Tibial nerve (tissue), 4 donors: ENCODE measurements at places on chromosomes 7 and 10.
A peak's percentile ranks its signal among the peaks of the same experiment; 100 is the strongest.

DNA sequence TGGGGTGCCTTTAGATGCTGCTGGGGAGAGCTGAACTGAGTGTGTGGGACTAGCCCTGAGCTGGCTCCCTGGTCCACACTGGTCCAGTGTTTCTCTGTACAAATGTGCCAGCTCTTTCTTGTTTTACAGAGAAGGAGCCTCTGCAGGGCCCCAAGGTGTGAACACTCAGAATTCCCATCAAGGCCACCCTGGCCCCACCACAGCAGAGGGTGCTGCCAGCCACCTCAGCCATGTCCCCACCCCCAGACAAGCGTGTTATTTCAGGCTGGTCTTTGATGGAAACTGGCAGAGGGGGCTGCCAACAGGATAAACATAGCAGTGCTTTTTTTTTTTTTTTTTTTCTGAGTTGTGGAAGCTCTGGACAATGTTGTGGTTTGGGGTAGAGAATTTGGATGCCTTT, 68.5 kb upstream of the LRRC18 start:
- no peaks in the 10 kb centered on the region for H3K4me1 ChIP-seq
- H3K36me3 ChIP-seq: no peaks in the 10 kb centered on the region
- H3K4me3 ChIP-seq: no peak overlapping the region
- no peaks in the 10 kb centered on the region for H3K27me3 ChIP-seq

DNA sequence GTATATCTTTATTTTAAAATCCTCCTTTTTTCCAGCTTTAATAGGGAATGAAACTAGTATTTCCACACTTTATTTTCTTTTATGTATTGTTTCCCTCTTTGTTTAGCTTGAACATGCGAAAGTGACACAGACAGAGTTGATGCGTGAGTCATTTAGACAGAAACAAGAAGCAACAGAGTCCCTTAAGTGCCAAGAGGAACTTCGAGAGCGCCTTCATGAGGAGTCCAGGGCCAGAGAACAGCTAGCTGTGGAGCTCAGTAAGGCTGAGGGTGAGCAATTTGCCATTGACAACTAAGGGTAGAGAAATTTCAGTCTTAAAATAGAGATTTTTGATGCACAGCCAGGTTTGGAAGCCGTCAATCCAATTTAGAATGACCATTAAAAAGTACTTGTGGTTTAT, 73.1 kb downstream of the CYP51A1 start:
- H3K27me3 ChIP-seq: no peaks in the 10 kb centered on the region
- H3K27ac ChIP-seq: no peak overlapping the region
- peaks cover 16% of the 10 kb centered on the region for H3K36me3 ChIP-seq

GRCh38 chr10:71725998-71726579, 6.5 kb upstream of the C10orf105 start:
- H3K27me3 ChIP-seq: no peaks in the 10 kb centered on the region
- H3K36me3 ChIP-seq: no peaks in the 10 kb centered on the region
- H3K4me3 ChIP-seq: no peak overlapping the region
- H3K27ac ChIP-seq: peak overlapping the region; percentile 40

DNA sequence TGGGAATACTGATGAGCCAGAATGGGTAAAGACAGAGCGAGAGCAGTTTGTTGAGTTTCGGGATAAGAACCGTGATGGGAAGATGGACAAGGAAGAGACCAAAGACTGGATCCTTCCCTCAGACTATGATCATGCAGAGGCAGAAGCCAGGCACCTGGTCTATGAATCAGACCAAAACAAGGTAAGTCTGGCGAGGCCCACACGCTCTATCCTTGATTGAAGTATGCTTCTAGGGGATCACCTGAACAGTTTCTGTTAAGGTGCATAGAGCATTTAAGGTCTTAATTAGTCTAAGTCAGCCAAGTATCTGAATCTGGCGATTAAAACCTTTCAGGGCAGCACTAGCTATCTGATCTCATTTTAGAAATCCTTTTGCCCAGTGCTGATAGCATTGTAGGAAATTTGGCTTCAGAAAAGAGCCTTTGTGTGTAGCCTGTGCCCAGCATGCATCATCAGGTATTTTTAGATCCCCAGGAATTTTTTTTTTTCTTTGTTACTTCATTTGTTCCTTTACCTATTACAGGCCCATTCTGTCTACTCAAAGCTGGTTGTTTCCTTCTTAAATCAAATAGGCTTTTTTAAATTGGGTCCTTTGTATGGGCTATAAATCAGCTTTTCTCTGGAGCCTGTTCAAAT, 8.0 kb downstream of the OPN1SW start:
- DNase-seq: no peak
- peaks cover 87% of the 10 kb centered on the region for H3K36me3 ChIP-seq
- no peak overlapping the region for H3K4me3 ChIP-seq
- H3K4me1 ChIP-seq: no peaks in the 10 kb centered on the region

- H3K36me3 ChIP-seq: no peaks in the 10 kb centered on the region
- H3K4me3 ChIP-seq: no peak overlapping the region
- H3K27me3 ChIP-seq: no peaks in the 10 kb centered on the region
- H3K4me1 ChIP-seq: peaks cover 4% of the 10 kb centered on the region
- H3K27ac ChIP-seq: no peak overlapping the region
Measured at GRCh38 chr10:19505320-19506312, 310.6 kb upstream of the PLXDC2 start.

- no peak overlapping the region for H3K4me3 ChIP-seq
- H3K4me1 ChIP-seq: no peaks in the 10 kb centered on the region
- H3K36me3 ChIP-seq: no peaks in the 10 kb centered on the region
- no peak for DNase-seq
- H3K27me3 ChIP-seq: no peaks in the 10 kb centered on the region
Measured at GRCh38 chr10:20956843-20957242, 59.7 kb upstream of the NEBL start.

DNA sequence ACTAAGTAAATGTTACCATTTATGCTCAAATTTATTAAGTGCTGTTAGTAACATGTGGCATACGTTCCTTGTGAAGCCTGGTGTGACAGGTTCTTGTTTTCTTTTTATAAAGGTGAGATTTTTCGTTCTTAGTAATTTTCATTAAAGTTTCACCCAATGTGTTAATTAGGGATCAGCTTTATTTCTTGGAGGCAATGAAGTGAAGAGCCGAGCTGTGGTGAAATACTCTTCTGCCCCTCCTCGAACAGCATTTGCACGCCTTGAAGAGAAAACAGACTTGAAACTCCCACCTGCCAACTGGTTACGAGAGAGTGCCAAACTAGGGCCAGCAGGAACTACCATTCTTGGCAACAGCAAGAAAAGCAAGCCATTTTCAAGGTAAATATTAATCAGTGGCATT, 1.5 kb downstream of the EDRF1 start:
- no peak overlapping the region for H3K27ac ChIP-seq
- no peak overlapping the region for H3K4me3 ChIP-seq
- no peaks in the 10 kb centered on the region for H3K27me3 ChIP-seq

- H3K4me1 ChIP-seq: peaks cover 19% of the 10 kb centered on the region
- H3K4me3 ChIP-seq: no peak overlapping the region
- peaks cover 8% of the 10 kb centered on the region for H3K36me3 ChIP-seq
- DNase-seq: no peak
Measured at GRCh38 chr7:137962875-137963507, 38.9 kb downstream of the CREB3L2 start.

GRCh38 chr10:63718421-63718820, 197.2 kb downstream of the REEP3 start:
- H3K36me3 ChIP-seq: no peaks in the 10 kb centered on the region
- H3K4me3 ChIP-seq: no peak overlapping the region
- H3K27ac ChIP-seq: no peak overlapping the region
- peaks cover 4% of the 10 kb centered on the region for H3K4me1 ChIP-seq
- H3K27me3 ChIP-seq: no peaks in the 10 kb centered on the region

GRCh38 chr10:818526-819220, 112.8 kb downstream of the LARP4B start:
- H3K36me3 ChIP-seq: peaks cover 97% of the 10 kb centered on the region
- peaks cover 27% of the 10 kb centered on the region for H3K4me1 ChIP-seq
- H3K4me3 ChIP-seq: no peak overlapping the region
- DNase-seq: no peak

GRCh38 chr7:135942614-135943013, 34.5 kb downstream of the MTPN start:
- H3K4me3 ChIP-seq: no peak overlapping the region
- H3K27me3 ChIP-seq: no peaks in the 10 kb centered on the region
- no peaks in the 10 kb centered on the region for H3K36me3 ChIP-seq
- DNase-seq: no peak
- H3K27ac ChIP-seq: no peak overlapping the region

- H3K36me3 ChIP-seq: no peaks in the 10 kb centered on the region
- no peak for DNase-seq
- no peaks in the 10 kb centered on the region for H3K27me3 ChIP-seq
- H3K4me3 ChIP-seq: no peak overlapping the region
Measured at GRCh38 chr7:21507627-21508343, 35.1 kb upstream of the DNAH11 start.

- H3K27me3 ChIP-seq: no peaks in the 10 kb centered on the region
- DNase-seq: no peak
- no peaks in the 10 kb centered on the region for H3K36me3 ChIP-seq
- H3K4me1 ChIP-seq: no peaks in the 10 kb centered on the region
- H3K4me3 ChIP-seq: no peak overlapping the region
Measured at GRCh38 chr10:110379831-110380230, 75.1 kb upstream of the SMNDC1 start.

DNA sequence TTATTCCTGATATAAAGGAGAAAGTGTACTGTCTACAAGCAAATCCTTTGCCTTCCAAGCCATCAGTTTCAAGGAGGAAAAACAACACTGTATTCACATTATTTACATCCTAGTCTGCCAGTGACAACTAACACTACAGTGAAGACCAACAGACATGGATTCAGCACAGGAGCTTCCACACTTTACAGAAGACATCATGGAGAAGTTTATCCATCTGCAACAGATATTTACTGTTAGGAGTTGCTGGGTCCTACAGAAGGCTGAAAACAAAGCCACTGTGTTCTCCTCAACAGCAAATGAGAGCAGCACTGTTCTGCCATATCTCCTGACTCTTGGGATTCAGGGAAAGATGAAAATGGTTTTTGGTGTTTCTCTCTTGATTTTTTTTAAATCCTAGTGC, 31.9 kb downstream of the NAPEPLD start:
- H3K4me3 ChIP-seq: no peak overlapping the region
- no peak for DNase-seq
- no peaks in the 10 kb centered on the region for H3K27me3 ChIP-seq
- H3K27ac ChIP-seq: peak overlapping the region; percentile 21
- H3K36me3 ChIP-seq: no peaks in the 10 kb centered on the region

DNA sequence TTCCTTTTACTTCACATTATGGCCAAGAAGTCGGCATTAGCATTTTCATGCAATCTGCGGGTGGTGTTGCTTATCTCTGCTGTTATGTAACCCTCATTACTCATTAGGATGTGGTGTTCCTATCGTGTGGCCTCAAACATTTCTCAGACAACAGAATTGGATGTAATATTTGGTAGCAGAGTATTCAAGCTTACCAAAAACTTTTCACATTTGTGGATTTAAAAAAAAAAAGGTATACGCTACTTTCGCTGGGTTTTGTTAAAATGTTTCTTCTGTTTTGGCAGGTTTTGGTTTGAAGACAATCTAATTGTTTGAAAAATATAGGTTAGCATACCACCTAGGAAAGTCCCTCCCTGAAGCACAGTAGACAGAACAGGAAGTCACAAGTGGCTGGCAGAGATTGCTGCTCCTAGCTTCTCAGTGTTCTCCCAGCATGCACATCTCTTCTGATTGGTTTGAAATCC, 128.8 kb downstream of the GATA3 start:
- no peaks in the 10 kb centered on the region for H3K36me3 ChIP-seq
- H3K4me3 ChIP-seq: no peak overlapping the region
- DNase-seq: no peak
